ENCODE measurements at places on chromosomes 2 and 18. TPM values are rescaled to one million over a fixed set of nuclear protein-coding genes. Genes with fewer than 3 reads are reported as not detected.

Gene MSH2
- 40.6 TPM for total RNA-seq

DNA sequence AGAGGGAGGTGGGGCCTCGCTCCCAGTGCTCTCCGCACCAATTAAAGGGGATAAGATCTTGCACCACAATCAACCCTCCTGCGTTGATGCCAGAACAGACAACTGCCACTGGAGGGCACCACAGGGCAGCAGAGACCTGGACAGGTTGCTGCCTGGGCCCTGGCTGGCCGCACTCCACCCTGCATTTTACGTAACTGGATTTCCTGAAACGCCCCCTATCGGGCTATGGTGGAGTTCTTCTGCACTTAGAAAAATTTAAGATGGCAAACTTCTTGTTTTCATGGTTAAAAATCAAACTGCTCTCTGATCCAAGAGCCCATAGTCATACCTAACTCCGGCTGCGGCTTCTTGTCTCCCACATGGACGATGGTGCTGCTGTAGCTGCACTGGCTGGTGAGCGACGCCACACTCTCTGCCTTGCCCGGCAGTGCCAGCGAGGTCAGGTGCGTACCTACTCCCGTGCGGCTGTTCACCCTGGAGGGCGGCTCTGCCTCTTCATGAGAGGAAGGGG lies 16.8 kb upstream of the HES6 start:
- no peak for DNase-seq

Gene GCKR
- total RNA-seq = 0.49 TPM

DNA sequence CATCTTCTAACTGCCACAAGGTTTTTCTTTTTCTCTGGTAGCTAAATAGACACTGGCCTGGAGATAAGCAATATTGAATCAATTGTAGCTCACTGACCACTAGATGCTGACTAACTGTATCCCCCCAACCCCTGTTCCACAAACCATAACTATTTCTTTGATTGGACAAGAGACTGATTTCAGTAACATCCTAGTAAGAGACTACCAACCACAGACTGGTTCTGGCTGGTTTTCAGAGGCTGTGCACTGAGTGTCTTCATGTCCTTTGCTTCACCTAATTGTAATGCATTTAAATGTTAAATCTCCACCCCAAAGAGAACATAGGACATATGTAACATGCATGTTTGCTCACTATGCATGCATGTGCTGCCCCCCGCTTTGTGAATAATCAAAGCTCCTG lies 3.2 kb upstream of the AAK1 start:
- DNase-seq = no peak

- DNase-seq = no peak
Measured at GRCh38 chr2:217993817-217994463, 8.9 kb downstream of the TNS1 start.

DNA sequence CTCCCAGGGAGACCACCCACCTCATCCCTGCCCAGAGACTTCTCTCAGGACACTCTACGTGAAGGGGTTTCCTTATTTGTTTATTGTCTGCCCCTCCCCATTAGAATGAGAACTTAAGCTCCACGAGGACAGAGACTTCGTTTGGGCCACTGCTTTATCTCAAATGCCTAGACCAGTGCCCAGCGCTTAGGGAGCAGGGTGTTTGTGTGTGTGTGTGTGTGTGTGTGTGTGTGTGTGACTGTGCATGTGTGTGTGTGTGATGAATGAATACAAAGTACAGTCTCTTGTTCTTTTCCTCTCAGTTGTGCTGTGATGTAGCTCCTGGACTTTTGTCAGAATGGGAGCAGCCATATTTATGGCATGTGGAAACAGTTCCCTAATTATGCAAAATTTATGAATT lies 34.4 kb upstream of the CABYR start:
- no peak for DNase-seq

- no peak for DNase-seq
Measured at GRCh38 chr18:21054252-21054821, 57.3 kb downstream of the ROCK1 start.

- DNase-seq = no peak
Measured at GRCh38 chr2:37781028-37781427, 109.6 kb upstream of the CDC42EP3 start.

Gene PTH2R
- 0.10 TPM for total RNA-seq

GRCh38 chr2:121855510-121855909 lies 100.1 kb downstream of the TSN start:
- DNase-seq = no peak

- peak; percentile 90 for DNase-seq
Measured at GRCh38 chr2:9554921-9555296, 721 bp downstream of the ADAM17 start.

DNA sequence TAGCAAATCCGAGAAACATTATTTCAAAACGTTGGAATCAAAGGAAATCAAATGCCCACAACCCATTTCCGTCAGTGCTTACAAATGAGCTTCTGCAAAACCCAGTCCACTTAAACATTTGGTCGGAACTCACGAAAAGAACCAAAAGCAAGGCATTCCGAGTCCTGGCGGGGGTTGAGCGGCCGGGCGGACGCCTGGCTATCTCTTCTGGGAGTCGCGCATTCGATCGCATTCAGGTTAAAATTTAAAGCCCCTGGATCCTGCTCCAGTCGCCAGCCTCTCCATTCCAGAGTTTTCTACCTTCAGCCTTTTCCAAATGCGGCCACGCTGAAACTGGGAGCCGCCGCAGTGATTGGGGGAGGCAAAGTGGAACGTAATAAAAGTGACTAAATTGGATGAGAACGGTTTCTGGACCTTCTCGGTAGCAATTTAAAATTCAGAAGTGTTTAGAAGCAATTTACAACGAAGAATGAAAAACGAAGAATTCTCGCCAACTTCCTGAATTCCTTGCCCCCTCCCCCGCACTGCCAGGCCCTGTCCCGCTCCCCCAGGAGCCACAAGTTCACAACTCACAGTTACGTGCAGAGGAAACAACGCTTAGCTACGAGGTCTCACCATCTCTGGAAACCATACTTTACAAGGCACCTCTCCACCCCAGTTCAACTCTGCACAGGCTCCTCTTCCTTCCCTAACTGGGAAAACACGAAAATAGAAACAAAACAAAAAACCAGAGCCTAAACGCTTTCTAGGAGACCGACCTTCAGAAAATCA lies 1.7 kb upstream of the GATA6 start:
- DNase-seq = no peak

GRCh38 chr2:238305092-238305862 lies 15.0 kb upstream of the TRAF3IP1 start:
- DNase-seq = no peak

GRCh38 chr2:96146881-96147592 lies 1.8 kb upstream of the DUSP2 start:
- DNase-seq = no peak

GRCh38 chr2:40200366-40200915 lies 251.4 kb downstream of the SLC8A1 start:
- DNase-seq = no peak

- DNase-seq = no peak
Measured at GRCh38 chr18:289026-289425, 21.2 kb upstream of the THOC1 start.

DNA sequence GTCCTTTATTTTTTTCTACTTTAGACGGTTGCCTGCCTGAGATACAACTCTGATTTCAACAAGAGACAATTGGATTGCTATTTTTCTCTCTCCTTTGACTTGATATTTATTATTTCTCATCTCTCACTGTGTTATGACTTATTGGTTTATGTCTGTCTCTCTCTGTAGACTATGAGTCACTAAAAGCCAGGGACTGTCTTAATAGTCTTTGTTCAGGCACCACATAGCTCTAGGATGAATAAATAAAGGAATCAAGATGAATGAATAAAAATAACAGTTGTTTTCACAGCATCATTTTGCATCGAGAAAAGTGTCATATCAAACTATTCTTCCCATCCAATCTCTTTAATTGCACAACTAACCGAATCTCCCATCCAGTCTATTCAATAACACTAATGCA lies 31.4 kb upstream of the CD28 start:
- DNase-seq = no peak

GRCh38 chr18:12066910-12067511 lies 26.6 kb upstream of the ANKRD62 start:
- no peak for DNase-seq

DNA sequence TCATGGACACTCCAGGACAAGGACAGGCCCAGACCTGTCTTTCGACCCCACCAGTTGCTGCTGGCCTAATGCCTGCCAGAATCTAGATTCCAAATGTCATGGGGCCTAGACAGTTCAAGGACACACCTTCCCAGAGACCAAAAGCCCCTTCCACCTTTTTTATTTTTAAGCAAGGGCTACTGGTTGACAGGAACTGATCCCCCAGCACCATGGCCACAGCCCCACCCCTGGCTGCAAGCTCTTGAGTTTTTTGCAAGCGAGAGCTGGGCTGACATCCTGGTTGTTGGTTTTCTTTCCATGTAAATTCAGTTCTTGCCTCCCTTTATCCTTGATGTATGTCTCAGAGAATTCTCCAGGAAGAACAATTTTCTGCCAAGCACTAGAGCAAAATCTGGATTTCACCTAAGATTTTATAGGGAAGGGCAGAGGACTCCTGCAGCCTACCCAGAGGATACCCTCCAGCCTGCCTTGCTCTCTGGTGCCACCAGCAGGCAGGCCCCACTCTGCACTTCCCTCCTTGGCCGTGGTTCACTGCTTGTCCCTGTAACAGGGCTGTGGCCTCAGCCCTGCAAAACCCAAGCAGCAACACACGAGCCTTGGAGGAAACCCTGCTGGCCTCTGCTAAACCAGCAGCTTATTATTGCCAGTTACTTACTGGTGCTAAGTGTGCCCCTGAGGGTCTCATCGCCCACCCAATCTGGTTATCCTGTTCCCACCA lies 97.7 kb downstream of the TWIST2 start:
- DNase-seq = no peak

DNA sequence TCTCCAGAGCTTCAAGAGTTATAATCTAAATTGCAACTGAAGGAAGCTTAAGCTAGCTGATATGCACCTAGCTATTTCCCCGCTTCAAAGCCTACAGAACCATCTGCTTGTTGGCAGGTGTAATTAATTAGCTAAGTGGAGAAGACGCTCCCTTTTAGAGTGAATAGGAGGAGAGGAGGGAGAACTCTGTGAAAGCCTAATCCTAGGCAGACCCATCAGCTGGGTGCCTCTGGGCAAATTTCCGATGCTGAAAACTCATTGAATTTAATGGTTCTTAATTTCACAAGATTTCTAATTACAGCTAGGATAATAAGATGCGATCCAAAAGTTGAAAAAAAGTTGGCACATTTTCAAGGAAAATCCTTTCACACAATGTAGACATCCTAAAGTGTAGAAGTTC lies 735.9 kb downstream of the ERBB4 start:
- DNase-seq = no peak

Gene EVX2
- total RNA-seq = not detected

DNA sequence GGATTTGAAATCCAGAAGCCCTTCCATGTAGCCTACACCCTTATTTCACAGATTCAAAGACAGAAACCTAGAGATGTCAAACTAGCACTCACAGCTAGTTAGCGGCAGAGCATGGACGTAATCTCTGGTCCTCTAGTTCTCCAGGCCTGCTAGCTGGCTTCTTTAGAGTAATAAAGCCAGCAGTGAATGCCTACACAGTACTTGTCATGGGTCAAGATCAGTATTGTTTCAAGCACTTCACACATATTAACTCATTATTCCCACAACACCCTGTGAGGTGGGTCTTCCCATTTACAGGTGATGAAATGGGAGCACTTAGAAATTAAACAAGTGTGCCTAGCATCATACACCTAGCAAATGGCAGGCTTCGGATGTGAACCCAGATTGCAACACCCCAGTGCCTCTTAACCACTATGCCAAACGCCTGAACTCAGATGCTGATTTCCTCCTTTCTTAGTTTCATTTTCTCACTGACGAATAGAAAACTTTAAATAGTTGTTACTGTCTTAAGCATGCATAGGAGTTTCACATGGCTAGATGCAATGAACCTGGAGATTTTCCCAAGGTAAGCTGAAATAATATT lies 14.5 kb upstream of the ZBTB14 start:
- no peak for DNase-seq

DNA sequence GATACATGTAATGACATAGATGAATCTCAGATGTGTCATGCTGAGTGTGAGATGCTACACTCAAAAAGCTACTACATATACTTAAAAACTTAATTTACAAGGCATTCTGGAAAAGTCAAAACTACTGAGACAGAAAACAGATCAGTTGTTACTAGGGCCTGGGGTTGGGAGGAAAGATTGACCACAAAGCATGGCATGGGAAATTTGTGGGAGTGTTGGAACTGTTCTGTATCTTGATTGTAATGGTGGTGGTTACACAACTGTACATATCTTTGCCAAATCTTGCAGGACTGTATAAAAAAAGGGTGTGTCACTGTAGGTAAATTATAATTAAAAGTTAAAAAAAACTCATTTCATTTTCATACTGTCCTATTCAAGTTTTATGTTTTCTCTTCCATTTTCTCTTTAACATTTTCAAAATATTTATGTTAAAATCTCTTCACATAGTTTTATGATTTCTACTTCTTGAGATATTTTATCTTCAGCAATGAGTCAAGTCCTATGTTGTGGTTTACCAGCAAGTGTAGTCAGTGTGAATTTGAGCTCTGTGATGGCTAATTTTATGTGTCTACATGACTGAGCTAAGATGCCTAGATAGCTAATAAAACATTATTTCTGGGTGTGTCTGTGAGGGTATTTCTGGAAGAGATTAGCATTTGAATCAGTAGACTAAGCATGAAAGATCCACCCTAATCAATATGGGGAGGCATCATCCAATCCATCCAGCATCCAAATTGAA lies 58.6 kb upstream of the VRK2 start:
- no peak for DNase-seq

- DNase-seq = no peak
Measured at GRCh38 chr18:35500113-35500512, 2.4 kb upstream of the INO80C start.

- no peak for DNase-seq
Measured at GRCh38 chr18:26435415-26436095, 112.8 kb downstream of the KCTD1 start.

Gene LRATD1
- total RNA-seq = 27.8 TPM

DNA sequence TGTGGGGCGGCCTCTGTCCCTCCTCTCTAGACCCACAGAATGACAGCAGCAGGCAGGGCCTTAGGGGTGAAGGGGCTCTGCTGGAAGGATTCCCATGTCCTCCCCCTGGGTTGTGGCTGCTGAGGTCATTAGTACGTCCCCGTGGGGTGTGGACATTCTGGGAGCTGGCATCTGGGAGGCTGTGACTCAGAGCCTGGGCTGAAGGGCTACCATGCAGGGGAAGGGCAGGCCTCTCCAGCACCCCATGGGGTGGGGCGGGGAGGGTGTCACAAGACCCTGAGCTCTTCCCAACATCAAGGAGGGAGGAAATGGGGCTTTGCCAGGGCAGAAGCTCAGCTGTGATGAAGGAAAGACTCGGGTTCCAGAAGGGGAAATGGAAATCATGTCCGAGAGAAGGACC lies 105.8 kb upstream of the SMAD2 start:
- DNase-seq = no peak

DNA sequence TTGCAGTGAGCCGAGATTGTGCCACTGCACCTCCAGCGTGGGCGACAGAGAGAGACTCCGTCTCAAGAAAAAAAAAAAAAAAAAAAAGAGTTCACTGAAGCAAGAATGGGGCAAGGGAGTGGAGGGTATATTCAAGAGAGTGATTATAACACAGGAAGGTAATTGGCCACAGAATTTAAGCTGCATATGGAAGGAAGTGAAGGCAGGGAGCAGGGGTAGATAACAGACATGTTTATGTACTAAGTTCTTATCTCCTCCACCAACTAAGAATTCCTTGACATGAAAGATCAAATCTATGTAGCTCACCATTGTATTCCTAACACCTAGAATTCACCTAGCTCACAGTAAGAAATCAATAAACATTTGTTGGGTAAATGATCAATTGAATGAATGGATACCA lies 37.3 kb downstream of the GKN2 start:
- no peak for DNase-seq

All from skin of body (tissue), 3 donors.